ENCODE measurements at places on chromosomes 2 and 18.

DNA sequence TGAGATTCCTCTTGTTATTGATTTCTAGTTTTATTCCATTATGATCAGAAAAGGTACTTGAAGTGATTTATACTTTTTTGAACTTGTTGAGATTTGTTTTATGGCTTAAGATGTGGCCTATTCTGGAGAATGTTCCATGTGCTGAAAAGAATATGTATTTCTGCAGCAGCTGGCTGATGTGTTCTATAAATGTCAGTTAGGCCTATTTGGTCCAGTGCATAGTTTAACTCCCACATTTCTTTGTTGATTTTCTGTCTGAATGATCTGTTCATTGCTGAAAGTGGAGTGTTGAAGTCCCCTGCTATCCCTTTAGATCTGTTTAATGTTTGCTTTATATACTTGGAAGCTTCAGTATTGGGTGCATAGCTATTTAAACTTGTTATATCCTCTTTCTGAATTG, 7.1 kb upstream of the OR6B2 start:
- no peak for DNase-seq

- DNase-seq = no peak
Measured at GRCh38 chr2:231399853-231400680, 4.6 kb downstream of the B3GNT7 start.

GRCh38 chr2:106960683-106961161, 74.8 kb upstream of the ST6GAL2 start:
- no peak for DNase-seq

GRCh38 chr18:56593906-56594305, 44.5 kb downstream of the TXNL1 start:
- no peak for DNase-seq

GRCh38 chr2:112187805-112188596, 49.8 kb downstream of the FBLN7 start:
- DNase-seq = peak; percentile 58

DNA sequence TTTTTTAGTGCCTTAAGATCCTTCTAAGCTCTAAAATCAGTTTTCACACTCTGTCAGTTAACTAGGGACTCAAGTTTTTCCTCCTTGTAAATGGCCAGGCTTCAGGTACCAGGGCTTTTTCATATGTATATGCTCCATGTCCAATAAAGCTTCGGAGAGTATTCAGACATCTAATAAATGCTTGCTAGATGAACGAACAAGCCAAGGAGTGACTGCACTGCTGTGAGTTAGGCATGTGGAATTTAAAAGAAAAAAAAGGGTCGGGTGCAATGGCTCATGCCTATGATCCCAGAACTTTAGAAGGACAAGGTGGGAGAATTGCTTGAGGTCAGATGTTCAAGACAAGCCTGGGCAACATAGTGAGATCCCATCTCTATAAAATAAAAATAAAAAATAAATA, 81.9 kb downstream of the CDH2 start:
- no peak for DNase-seq

DNA sequence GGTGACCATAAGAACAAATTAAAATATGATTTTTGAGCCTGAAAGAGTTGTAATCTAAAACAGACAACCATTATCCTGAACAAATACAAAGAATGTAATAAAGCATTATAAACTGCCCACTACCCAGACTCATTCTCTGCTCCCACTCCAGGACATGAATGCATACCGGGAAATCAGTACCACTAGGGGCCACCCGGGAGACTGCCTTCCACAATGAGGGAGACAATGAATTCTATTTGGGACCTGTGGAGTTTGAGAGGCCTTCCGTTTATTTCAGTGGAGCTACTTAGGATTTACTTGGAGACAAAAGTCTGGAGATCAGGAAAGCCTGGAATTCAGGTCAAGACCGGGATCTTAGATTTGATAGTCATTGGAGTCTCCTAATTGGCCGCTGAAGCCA, 50.0 kb downstream of the NAB1 start:
- DNase-seq = no peak

DNA sequence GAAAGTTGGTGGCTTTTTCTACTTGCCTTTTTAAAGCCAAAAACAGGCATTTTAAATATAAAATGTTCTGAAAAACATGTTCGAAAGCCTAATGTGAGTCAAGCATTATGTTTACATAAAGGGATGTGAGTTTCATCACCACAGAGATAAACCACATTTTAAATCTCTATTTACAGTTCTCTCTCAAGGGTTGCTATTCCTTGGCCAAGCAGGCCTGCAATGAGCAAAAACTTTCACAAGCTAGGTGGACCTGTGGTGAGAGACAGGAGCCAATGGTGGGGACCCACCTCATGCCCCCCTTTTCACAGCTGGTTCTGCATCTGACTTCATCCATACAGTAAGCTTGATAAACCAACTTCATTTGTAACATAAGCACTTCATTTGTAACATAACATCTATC, 65.1 kb downstream of the CUL3 start:
- peak; percentile 41 for DNase-seq

DNA sequence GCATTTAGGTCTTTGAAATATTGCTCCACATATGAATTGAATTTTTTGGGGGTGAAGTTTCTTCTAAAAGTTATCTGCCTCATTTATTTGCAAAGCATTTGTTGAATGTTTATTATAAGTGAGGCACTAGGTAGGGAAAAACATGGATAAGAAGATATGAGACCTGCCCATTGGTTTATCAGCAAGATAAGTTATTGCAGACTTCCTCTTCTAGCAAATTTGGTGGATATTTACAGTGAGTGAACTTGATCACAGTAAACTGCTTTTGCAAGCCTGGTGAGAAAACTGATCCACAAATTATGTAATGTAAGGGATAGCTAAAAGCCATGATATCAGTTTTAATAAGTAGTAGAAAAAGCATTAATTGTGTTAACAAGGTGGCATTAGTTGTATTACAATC, 364.8 kb downstream of the SOCS6 start:
- no peak for DNase-seq

DNA sequence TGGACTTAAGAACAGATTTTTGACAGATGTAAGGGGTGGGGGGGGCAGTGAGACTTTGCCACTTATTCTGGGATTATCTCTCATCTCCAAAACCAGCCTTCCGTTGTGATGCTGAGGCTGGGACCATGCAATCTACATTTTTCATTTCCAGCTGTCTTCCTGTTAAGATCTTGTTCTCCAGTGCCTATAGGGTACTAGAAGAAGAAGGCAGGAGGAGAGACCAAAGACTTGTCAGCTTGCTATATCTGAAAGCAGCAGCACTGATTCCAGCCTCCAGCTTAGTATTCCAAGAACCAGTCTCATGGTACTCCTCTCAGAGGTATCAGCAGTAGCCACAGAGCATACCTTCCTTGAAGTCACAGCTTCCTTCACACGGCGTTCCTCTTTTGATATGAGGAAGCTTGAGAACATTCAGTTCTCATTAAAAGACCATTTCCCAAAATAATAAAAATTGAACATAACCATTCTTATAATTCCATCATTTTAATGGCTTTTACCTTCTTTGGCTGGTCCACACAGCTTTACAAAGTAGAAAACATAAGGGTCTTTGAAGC, 49.8 kb downstream of the USP34 start:
- no peak for DNase-seq

DNA sequence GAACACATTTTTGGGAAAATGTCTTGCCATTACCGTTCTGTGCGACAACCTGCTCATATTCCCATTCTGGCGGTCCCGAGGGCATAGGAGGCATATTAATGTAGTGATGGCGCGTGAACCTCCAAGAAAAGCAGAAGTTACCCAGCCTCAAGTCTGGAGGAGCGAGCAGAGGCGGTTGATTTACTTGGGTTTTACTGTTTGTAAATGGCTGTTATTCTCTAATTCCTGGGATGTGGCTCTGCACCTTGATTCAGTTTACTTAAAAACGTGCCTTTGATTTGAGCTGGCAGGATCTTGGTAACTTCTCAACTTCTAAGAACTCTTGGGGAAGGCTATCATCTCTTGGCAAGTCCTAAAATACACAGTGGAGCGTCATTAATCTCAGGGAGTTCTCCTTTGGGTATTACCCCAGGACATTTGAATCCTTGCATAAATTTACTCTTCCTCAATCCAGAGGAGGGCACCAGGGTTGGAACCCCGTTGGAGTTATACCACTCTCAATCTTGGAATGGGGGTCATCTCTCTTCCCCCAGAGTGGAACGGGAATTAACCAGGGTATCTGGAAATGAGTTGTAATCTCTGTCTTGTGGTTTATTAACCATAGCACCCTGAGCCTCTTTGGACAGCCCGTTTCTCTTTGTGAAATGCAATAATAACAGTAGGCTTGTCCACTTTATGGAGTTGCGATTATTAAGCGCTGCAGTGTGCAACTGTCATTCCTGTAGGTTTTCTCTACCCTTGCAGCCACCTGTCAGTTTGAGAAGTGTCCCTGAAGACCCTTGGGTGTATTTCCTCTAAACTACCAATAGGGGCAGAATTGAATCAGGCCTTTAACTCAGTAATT, 2.1 kb downstream of the HK2 start:
- no peak for DNase-seq

- no peak for DNase-seq
Measured at GRCh38 chr2:144516981-144517865, 2.7 kb downstream of the ZEB2 start.

- no peak for DNase-seq
Measured at GRCh38 chr2:64732146-64732545, 78.4 kb upstream of the SERTAD2 start.

- DNase-seq = no peak
Measured at GRCh38 chr18:58247363-58247834, 203.4 kb downstream of the NEDD4L start.

DNA sequence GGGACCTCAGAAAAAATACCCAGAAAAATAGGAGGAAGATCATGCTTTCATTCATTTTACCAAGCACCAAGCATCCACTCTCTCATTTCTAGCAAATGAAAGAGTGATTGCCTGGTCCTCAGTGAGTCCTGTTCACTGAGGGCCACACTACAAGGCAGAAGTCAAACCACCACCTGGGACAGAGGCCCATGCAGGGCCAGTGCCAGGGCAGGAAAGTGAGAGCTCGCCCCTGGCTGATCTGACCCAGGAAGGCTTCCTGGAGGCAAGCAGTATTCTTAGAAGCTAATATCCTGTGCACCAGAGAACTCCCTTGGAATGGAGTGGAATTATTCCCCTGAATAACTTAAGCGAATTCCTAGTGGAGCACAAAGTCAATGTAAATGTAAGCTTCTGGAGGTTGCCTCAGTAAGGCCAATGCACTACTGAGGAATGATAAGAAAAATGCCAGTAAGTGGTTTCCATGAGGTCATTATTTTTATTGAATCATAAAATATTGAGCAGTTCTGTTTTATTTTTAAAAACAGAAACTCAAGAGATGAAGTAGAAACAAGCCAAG, 191.6 kb upstream of the ID2 start:
- no peak for DNase-seq

DNA sequence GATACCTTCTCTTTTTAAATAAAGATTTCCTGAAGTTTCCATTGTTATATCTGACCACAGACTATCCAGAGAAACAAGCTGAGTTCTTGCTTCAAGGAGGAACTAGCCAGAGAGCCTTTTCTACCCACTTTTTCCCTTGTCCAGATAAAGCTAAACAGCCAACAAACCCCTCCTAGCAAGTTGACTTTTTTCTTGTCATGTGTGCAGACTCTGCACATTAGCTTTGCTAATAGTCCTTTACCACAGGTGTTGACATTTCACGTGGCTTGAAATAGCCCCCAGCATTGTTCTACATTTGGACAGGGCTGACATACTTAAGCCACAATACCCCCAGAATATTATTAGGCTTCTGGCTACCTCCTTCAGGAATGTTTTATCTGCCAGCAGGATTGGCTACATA, 40.7 kb downstream of the PCBP1 start:
- no peak for DNase-seq

GRCh38 chr18:934518-935133, 30.0 kb downstream of the ADCYAP1 start:
- DNase-seq = no peak

GRCh38 chr2:241965931-241966412, 96.4 kb downstream of the RTP5 start:
- DNase-seq = peak; percentile 68

GRCh38 chr2:16890081-16890480, 224.4 kb upstream of the CYRIA start:
- DNase-seq = no peak

DNA sequence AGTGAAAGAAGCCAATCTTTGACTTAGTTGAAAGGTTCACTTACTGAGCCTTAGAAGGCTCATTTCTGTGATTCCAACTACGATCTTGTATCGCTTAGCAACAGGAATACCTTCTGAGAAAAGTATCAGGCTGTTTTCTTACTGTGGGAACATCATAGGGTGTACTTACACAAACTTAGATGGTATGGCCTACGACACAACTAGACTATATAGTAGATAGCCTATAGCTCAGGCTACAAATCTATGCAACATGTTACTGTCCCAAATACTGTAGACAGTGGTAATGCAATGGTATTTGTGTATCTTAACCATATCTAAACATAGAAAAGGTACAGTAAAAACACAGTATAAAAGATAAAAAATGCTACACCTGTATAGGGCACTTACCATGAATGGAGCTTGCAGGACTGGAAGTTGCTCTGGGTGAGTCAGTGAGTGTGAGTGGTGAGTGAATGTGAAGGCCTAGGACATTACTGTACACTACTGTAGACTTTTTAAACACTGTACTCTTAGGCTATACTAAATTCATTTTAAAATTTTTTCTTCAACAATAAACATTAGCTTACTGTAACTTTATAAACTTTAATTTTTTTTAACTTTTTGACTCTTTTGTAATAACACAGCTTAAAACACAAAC, 148.8 kb upstream of the STON1 start:
- no peak for DNase-seq

- DNase-seq = no peak
Measured at GRCh38 chr2:41768310-41768709, 279.5 kb upstream of the PKDCC start.

- no peak for DNase-seq
Measured at GRCh38 chr2:74576863-74577229, 22.3 kb downstream of the DOK1 start.

DNA sequence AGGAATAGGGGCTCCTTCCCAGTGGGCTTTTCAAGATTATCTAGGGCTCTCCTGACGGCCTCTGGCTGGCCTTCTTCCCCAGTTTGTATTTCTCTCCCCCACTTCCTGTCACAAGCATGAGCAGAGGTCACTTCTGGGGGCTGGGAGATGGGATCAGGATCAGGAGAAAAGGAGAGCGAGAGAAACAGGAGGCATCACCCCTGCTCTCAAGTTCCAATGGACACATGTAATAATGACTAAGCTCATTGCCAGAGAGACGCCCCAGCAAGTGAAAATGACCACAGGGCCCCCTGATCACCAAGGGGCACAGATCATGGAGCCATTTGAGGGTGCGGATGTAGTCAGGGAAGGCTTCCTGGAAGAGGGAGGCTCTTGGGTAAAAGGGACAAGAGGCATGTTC, 92.1 kb downstream of the SMAD7 start:
- no peak for DNase-seq
